ENCODE measurements at places on chromosomes 6 and 20.

DNA sequence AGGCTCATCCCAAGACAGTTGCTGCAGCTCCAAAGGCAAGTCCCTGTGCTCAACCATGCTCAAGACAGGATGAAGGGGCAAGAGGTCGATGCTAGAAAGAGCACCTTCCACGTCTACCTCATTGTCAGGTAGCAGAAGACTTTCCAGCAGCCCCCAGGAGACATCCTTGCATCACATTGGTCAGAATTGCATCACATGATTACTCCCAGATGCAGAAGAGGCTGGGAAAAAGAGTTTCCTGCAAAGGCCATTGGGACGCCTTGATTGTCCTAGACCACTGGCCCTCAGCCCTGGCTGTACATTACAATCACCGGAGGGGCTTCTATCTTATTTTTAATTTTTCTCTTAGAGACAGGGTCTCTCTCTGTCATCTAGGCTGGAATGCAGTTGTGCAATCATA, 17.3 kb upstream of the ZNF334 start:
- no peak for DNase-seq

DNA sequence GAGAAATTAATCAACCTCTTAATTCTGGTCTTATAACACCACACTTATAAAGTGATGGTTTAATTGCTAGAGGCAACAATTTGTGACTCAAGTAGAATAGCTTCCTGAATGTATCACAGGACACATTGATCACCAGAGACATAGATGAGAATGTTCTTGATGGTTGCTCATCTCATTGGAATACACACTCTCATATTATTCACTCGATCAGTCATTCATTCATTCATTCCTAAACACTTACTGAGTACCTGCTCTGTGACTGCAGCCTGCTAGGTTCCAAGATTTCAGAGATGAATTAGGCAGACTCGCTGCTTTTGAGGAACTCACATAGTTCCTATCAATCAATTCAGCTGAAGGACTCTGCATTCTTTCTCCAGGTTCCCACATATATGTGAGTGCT, 365.1 kb upstream of the SOX4 start:
- DNase-seq: no peak

GRCh38 chr6:160871320-160871719, 120.2 kb upstream of the MAP3K4 start:
- no peak for DNase-seq

DNA sequence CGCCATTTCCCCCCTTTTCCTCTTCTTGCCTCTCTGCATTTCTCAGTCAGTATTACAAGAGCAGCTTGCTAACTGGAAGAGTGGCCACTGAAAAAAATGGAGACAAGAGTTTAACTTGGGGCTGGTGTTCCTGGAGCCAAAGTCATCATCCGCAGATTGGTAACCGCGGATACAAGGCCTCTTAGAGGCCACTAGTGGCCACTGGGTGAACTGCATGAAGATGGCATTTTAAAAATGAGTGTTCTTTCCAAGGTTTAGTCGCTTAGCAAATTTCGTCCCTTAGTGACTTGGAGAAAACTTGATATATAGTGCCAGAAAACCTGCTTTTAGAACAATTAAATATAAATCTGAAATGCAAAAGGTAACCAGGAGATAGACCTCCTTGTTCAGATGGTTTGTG, 4.8 kb downstream of the F13A1 start:
- DNase-seq: no peak

DNA sequence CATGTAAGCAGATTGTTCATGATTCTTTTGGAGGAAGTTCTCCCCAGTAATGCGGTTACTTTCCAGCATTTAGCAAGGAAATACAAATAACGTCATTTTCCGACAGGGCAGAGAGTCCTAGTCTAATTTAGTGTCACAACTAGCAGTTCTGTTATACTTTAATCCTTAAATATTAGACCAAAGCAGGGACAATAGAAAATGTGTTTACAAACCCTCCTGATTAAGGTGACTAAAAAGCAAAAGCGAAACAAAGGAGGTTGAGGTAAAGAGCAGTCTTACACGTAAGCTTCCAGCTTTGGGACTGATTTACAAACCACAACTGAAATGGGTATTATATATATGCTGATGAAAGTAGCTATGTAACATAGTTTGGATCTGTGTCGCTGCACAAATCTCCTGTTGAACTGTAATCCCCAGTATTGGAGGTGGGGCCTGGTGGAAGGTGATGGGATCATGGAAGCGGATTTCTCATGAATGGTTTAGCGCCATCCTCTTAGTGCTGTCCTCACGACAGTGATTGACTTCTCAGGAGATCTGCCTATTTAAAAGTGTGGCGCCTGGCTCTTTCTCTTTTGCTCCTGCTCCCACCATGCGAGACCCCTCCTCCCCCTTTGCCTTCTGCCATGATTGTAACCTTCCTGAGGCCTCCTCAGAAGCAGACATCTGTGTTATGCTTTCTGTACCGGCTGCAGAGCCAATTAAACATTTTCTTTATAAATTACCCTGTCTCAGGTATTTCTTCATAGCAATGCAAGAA, 81.9 kb downstream of the PLCB1 start:
- DNase-seq: no peak

DNA sequence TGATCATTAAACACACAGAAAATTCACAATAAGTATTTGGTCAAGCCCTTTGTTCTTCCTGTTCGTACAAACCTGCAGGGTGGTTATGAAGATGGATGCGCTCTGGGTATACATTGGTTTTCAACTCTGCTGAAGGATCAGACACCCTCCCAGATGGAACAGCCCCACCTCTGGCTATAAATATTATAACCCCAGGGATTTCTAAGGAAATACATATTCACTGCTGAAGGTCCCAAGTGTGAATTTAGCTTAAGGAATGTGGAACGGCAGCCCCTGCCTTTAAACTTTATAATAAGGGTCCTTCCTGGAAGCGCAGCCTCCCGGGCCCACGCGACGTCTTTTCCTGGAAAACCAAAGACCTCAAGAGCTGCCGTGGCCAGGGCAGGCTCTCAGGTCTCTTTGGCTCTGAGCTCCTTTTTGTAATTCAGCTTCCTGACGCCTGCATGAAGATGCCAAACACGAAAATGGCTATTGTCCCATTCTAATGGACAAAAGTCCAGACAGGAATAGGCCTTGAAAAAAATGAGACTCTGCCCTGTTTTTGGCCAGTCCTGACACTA, 172.4 kb upstream of the SSTR4 start:
- no peak for DNase-seq

DNA sequence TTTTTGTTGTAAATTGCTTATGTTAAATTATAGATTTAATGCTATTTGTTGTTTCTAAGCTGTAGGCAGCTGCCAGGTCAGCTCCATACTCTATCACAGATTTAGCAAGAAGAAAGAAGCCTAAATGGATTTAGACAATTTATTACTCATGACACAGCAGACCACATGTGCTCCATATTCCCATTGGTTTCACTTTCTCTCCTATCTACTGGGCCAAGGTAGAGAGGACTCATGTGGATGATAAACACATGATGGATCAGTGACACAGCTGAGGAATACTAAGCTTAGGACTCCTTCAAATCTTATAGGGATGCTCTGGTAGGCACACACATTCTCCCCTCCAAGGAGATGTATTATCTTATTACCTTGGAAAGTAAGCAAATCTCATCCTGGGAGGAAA, 553.0 kb upstream of the ADGRB3 start:
- DNase-seq: no peak

- no peak for DNase-seq
Measured at GRCh38 chr20:19314621-19315020, 102.2 kb downstream of the SLC24A3 start.

DNA sequence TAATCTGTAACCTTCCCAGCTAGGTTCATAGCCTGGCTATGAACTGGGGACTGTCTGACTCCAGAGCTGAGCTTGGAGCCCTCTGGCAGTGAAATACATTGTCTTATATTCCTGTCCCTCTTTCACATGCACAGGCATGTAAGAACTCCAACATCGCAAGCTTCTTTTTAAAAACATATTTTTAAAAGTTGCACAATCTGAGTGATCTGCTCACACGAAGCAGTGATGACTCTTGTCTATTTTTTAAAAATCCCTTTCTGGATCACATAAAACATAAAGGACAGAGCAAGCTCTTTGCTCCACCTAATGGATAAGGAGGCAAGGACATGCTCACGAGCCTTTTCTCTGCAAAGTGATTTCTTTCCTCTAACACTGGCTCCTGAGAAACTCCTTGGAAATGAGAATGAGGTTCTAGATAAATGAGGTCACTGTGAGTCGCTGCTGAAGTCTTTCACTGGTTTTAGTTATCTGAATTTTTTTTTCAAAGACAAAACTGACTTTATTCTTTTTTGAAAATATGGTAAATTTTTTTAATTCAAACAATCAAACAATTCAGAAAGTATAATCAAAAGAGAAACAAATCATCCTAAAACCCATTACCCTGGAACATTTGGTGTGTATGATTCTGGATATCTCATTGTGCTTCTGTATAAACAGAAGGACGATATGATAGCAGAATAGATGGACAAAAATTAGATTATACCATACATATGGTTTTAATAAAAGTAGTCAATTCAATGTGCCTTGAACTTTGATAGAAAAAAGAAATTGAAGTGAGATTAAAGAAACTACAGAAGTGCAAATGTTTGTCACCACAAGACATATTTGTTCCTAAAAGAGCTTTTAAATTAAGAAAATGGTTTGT, 30.8 kb downstream of the IL20RA start:
- no peak for DNase-seq

GRCh38 chr6:29827579-29828470, at the start of gene HLA-G:
HLA-G (plus strand) TSS chr6:29827825; CDS start chr6:29827845, 20 bp downstream.
- DNase-seq: no peak

DNA sequence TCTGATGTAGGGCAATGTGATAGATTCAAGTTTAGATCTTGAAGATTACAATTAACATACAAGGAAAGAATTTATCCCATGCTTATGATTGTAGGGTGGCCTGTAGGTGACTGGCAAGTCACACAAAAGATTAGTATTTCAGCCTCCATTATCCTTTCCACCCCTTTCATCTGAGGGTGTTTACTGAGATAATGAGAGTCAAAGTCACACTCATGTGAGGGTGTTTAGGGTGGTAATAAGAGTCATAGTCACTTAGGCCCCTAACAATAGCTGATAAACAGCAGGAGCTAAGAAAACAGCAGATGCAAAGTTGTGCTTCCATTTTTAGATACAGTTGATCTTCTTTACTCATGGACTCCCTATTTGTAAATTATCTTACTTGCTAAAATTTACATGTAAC, 11.4 kb downstream of the FAM184A start:
- no peak for DNase-seq

- DNase-seq: no peak
Measured at GRCh38 chr6:134590449-134590848, 272.5 kb upstream of the SGK1 start.

DNA sequence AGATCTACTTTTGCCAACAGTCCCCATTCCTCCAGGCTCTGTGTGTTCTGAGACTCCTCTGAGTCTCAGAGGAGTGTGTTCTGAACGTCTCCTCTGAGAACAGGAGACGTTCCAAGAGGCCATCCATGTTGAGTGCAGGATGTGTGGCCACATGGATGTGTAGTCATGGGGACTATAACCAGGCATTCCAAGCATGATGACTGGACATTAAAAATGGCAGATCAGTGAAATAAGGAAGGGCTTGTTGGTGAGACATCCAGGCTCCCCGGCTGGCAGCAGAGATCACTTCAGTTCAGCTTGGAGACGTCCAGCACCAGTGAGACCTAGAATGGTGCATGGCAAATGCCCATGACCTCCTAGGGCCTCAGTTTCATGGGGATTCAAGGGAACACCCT, 34.3 kb upstream of the POU5F1 start:
- no peak for DNase-seq

GRCh38 chr6:138652824-138653223, 120.7 kb upstream of the CCDC28A start:
- DNase-seq: no peak

- DNase-seq: no peak
Measured at GRCh38 chr20:38534756-38535155, 46.2 kb upstream of the ADIG start.

- no peak for DNase-seq
Measured at GRCh38 chr6:136284909-136285308, 4.7 kb downstream of the BCLAF1 start.

GRCh38 chr6:159023893-159024292, 20.9 kb downstream of the TAGAP start:
- no peak for DNase-seq

GRCh38 chr6:106064756-106065155, 21.4 kb upstream of the PRDM1 start:
- DNase-seq: no peak

GRCh38 chr20:45840700-45841198, 7.2 kb downstream of the SNX21 start:
- no peak for DNase-seq

DNA sequence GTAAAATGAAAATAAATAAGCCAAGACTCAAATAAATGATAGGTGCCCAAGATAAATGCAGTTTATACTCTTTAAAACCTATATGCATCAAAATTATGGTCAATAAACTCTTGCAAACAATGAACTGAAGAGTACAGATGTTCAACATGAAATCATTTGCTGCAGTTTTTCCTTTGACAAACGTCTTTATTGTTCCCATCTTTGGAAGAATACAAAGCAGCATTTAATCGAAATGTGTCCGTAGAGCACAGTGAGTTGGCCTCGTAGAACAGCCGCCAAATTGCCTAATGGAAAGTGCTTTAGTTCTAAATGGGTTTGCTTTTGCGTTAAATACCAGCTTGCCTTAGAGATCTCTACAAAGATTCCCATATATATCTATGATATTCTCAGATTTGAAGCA, 447.4 kb downstream of the PKHD1 start:
- no peak for DNase-seq

DNA sequence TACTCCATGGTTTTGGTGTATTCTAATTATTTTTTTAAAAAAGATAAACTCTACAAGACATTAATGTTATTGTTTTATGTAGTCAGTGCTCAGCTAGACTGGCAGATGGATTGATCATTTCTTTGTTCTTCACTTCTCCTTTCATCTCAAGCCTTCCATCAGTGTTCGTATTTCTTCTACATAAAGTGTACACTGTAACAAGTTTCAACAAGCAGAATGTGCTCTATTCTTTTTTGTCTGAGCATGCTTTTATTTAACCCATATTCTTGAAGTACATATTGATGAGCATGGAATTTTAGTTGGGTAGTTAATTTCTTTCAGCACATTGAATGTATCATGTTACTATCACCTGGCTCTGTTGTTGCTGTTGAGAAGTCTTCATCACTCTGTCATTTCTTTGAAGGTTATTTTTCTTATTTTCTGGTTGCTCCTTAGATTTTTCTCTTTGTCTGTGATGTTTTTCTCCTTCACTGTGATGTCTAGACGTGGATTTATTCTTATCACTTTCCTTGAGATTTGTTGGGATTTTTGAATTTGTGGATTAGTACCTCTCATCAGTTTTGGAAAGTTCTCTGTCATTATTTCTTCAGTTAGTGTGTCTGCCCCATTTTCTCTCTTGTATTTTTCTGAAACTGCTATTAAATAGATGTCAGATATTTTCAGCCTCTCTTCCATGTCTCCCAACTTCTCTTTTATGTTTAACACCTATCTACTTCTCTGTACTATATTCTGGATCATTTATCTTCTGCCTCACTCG, 48.5 kb downstream of the TGM2 start:
- no peak for DNase-seq

- DNase-seq: no peak
Measured at GRCh38 chr6:12014027-12014872, 2.1 kb downstream of the HIVEP1 start.

- no peak for DNase-seq
Measured at GRCh38 chr6:16510245-16510644, 251.0 kb downstream of the ATXN1 start.

GRCh38 chr6:134909701-134910592, 40.0 kb downstream of the ALDH8A1 start:
- no peak for DNase-seq

All from activated CD8-positive, alpha-beta memory T cell treated with anti-CD3 and anti-CD28 coated beads for 1 hour (primary cell).